ENCODE measurements at places on chromosomes 2 and 18.

DNA sequence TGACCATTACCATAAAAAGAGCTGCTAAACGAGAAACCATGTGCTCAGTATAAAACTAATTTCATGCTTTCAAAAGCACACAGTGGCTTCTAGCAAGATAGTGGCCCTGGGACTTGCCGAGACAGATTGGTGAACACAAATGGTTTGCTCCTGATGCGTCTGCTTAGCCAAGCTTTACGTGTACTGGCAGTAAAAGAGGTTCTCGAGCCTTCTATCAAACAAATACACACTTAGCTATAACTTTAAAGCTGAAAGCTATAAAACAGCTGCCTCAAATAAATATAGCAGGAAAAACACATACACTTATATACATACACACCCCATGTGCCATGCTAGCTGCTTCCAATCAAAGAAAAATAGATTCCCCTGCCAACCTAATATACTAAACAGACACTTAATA lies 117.0 kb downstream of the ZNF385B start:
- DNase-seq: no peak

GRCh38 chr2:75390169-75390568 lies 170.6 kb downstream of the EVA1A start:
- DNase-seq: no peak

- DNase-seq: no peak
Observed at GRCh38 chr2:104547221-104547620, 306.7 kb upstream of the POU3F3 start.

DNA sequence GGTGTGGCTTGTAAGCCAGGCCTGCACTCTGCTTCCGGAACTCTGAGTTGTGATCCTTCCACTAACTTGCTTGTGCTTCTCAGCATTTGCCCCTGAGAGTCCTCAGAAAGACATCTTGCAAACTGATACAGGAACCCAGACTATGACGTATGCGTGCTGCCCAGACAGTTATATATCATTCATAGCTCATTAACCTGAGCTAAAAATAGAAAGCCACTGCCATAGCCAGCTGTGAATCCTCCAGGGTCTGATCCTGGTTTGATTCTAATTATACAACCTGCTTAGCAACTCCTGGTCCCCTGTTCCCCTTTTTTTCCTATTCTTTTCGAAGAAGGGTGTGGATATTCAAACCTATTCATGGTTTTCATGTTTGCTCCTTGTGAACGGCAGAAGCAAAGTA lies 63.7 kb downstream of the MARCHF4 start:
- DNase-seq: no peak

- DNase-seq: no peak
Observed at GRCh38 chr2:219079417-219079816, 18.7 kb upstream of the IHH start.

GRCh38 chr2:185222311-185222710 lies 516.3 kb upstream of the FSIP2 start:
- no peak for DNase-seq

DNA sequence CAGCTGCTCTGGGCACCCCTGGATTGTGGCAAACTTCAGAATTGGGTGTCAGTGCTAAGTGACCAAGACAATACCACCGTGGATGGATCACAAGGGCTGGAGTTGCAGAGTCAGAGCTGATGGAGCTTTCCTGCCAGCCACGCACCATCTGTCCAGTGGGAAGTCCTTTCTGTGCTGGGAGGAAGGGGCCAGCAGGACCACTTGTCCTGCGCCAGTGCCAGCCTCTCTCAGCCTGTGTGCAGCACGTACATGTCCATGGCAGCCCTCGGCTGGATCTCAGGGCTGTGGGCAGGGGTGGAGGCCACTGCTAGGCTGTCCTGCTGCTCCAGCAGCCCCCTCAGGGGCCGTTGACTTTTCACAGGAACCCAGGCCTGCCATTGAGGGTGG lies 33.3 kb downstream of the RAB31 start:
- DNase-seq: no peak

DNA sequence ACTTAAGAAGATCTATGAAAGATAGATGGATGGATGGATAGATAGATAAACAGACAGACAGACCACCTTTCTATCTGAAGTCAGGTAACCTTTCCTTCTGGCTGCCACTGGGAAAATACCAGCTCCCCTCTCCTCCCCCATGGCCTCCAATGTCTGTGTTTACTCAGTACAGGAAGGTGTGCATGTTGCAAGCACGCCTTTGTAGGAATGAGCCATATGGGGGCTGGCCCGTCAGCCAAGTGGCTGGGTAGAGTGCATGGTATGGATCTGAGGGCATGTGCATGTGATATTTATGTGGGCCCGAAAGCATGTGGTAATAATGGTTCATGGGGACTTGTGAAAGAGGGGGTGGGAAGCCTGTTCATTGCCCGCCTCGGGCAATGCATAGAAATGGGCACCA lies 109.2 kb upstream of the FZD7 start:
- DNase-seq: no peak

GRCh38 chr2:128395640-128396499 lies 77.2 kb upstream of the HS6ST1 start:
- no peak for DNase-seq

GRCh38 chr2:45712570-45712969 lies 61.1 kb downstream of the PRKCE start:
- DNase-seq: no peak

- no peak for DNase-seq
Observed at GRCh38 chr18:34003687-34004086, 221.0 kb downstream of the NOL4 start.

Measured in heart right ventricle (tissue), 16 donors.